ENCODE measurements at places on chromosomes 2 and 18. TPM values are rescaled to one million over a fixed set of nuclear protein-coding genes. Genes with fewer than 3 reads are reported as not detected.

The NOSTRIN gene
- total RNA-seq, result 0.81 TPM

The LRP1B gene
- total RNA-seq, result 0.36 TPM

The AQP12A gene
- not detected for total RNA-seq

The CCL20 gene
- total RNA-seq, result not detected

The RIT2 gene
- not detected for total RNA-seq

The TFPI gene
- 72.5 TPM for total RNA-seq

The MAP3K19 gene
- not detected for total RNA-seq

The GKN2 gene
- not detected for total RNA-seq

The RMND5A gene
- total RNA-seq, result 20.2 TPM

The DSC1 gene
- 0.25 TPM for total RNA-seq

The ARHGEF4 gene
- 5.2 TPM for total RNA-seq

The ZNF521 gene
- total RNA-seq, result 35.7 TPM
